NCI-H82 (cell line): ENCODE measurements at places on chromosomes 16 and 17.

GRCh38 chr16:88650749-88651275 lies at the start of gene CYBA:
Gene CYBA (minus strand): TSS chr16:88651053. CDS start chr16:88651013, 40 bp downstream.
- DNase-seq = peak; percentile 25

GRCh38 chr17:80446645-80447405 lies 29.6 kb downstream of the NPTX1 start:
- no peak for DNase-seq

- DNase-seq = no peak
These were observed 445.7 kb downstream of the CDH8 start for GRCh38 chr16:61590577-61590976.

GRCh38 chr17:44310609-44311376 lies 2.4 kb downstream of the RUNDC3A start:
- no peak for DNase-seq

GRCh38 chr17:13727441-13728171 lies 125.9 kb upstream of the HS3ST3A1 start:
- DNase-seq = no peak

GRCh38 chr16:87012954-87013938 lies 303.9 kb downstream of the C16orf95 start:
- DNase-seq = no peak

DNA sequence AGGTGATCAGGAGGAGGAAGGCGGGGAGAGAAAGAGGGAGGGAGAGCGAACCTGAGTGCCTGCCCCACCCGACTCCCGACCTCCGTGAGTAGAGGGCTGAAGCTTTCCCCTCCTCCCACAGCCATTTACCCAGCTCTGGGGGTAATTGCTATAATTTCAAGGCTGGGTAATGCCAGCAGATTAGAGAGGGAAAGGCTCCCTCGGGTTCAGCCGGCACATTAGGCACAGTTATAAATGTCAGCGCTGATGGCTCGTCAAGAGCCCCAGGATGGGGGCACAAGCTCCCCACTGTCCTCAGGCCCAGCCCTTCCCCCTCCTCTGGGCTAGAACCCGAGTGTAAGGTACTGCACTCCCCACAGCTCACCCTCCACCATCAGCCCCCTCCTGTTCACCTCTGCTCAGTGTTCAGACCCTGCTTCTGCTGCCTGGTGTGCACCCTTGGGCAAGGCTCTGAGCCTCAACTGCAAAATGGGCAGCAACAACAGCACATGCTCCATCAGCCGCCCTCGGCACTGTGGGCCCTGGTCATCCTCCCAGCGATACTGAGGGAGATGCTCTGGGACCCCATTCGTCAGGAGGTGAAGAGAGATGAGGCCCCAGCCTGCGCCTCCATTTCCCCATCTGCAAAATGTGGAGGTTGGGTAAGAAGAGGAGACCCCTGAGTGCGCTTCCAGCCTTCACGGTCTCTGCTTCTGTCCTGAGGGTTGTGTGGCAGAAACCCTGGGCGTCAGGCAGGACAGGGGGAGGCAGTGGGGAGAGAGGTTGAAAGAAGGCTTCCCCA lies 77.2 kb downstream of the NT5M start:
- no peak for DNase-seq
